ENCODE measurements at places on chromosomes 4 and X.

DNA sequence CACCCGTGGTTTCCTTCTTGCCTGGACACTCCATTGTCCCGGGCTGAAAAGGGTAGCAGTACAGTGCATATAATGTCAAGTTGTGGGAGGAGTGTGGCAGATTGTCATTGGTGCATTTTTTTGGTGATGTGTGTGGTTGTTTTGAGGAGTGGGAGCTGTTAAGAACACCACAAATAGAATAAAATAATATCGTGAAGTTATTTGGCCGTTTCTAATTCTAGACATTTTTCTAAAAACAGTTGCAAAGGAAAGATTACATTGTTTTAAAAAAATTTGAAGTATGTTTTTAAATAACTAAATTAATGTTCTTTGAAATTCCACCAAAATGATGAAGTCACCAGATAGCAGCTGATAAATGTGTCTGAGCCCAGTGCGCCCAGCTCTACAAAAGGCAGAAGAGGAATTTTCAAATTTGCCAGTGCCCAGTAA is 1.3 kb downstream of the PKD2 start:
- DNase-seq: no peak

DNA sequence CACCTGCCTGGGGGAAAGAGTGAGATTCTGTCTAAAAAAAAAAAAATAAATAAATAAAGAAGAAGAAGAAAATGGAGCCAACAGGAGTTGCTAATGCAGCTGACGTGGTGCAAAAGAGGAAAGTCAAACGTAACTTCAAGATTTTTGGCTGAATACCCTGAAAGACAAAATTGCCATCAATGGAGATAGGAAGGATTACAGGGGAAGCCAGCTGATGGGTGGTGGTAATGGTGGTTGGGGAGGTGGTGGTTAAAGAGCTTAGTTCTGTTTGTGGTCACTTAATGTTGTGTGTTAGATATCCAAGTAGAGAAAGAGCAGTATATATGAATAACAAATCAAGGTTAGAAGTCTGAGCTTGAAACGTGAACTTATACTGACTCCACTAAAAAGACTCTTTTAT is 225.4 kb downstream of the ARHGAP24 start:
- DNase-seq: no peak

DNA sequence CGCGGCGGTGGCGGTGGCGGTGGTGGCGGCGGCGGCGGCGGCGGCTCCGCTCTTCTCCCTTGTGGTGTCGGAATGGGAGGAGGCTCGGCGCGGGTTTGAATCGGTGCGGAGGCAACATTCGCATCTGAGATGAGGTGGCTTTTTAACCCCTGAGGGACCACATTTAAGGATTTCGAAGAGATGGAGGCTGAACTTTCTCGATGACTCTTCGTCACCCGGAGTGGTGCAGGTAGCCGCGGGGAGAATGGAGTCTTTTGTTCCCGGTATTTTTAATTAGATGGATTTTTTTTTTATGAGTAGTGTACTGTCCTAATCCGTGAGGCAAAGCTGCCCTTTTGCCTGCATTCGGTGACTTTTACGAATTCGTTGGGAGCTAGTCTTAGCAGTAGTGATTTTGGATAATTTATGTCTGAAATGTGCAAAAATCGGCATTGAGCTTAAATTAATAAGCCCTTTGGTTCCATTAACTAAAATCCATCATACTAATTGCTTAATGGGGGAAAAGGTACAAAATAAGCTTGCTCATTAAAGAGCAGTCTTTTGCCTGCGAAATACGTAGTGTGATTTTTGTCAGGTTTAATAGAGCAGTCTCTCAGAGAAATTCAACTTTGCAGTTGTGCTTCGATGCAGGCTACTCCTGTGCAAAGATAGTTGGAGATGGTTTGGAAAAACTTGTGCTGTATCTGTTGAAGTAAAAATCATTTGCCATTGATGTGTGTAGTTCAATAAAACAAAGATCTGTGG is 206.2 kb downstream of the TENM3 start:
- DNase-seq: no peak

DNA sequence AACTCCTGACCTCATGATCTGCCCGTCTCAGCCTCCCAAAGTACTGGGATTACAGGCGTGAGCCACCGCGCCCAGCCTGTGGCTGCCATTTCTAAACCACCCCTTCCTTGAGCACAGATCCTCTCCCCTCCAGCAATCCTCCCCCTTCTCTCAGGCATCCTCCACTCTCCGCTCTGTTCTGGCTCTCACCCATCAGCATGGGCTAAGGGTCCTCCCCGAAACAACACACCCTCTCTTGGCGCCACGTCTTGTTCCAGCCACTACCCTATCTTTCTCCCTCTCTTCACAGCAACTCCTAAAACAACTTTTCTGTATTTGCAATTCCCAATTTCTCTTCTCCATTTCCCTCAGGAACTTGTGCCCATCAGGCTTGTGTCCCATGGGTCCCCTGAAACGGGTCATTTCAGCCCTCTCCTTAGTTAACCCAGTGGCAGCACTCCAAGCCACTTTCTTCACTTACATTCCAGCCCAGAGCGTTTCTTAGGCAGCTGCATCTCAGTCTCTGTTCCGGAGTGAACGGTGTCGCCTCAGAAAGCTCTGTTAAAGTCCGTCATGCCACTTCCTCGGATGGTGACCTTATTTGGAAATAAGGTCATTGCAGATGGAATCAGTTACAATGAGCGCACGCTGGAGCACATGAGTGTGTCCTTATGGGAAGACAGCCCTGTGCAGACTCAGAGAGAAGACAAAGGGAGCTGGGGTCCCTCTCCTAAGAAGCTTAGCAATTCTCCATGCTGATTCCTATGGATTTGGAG is 28.3 kb upstream of the CLDN24 start:
- DNase-seq: no peak
